ENCODE measurements at places on chromosomes 7 and 10.

DNA sequence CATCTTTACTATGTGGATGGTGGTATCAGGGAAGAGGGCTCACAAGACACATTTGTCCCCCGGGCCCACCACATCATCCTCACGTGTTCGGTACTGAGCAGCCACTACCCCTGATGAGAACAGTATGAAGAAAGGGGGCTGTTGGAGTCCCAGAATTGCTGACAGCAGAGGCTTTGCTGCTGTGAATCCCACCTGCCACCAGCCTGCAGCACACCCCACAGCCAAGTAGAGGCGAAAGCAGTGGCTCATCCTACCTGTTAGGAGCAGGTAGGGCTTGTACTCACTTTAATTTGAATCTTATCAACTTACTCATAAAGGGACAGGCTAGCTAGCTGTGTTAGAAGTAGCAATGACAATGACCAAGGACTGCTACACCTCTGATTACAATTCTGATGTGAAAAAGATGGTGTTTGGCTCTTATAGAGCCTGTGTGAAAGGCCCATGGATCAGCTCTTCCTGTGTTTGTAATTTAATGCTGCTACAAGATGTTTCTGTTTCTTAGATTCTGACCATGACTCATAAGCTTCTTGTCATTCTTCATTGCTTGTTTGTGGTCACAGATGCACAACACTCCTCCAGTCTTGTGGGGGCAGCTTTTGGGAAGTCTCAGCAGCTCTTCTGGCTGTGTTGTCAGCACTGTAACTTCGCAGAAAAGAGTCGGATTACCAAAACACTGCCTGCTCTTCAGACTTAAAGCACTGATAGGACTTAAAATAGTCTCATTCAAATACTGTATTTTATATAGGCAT is 9.1 kb upstream of the CSGALNACT2 start:
- DNase-seq = no peak

DNA sequence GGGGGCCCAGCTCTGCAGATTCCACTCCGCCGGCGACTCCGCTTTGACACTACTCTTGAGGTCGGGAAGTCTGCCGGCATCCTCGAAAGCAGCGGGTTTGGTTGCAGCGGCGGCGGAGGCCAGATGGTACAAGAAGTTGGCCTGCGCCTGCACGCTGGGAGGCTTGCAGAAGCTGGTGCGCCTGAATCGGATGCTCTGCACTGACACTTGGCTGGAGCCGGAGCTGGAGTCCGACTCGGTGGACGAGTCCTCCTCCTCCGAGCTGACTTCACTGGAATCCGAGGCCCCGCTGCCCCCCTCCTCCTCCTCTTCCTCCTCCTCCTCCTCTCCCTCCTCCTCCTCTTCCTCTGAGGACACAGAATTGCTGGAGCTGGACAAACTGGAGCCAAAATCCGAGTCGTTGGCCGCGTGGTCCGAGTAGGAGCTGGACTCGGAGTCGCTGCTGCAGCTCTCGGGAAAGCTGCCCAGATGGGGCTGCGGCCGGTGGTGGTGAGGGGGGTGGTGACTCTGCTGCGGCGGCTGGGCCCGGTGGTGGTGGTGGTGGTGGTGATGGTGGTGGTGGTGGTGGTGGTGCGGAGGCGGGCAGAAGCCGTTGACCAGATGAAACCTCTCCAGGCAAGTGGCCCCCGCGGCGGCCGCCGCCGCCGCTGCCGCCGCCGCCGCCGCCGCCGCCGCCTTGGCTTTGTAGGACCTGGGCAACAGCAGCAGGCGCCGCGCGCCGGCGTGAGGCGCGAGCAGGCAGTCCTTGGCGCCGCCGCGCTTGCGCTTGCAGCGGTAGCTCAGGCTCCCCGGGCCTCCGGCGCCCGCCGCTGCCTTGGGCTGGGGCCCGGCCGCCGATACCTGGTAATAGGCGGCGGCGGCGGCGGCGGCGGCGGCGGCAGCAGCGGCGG is 9.0 kb downstream of the SKIDA1 start:
- peak; percentile 78 for DNase-seq

GRCh38 chr10:34504534-34504933 is 310.6 kb downstream of the PARD3 start:
- no peak for DNase-seq

DNA sequence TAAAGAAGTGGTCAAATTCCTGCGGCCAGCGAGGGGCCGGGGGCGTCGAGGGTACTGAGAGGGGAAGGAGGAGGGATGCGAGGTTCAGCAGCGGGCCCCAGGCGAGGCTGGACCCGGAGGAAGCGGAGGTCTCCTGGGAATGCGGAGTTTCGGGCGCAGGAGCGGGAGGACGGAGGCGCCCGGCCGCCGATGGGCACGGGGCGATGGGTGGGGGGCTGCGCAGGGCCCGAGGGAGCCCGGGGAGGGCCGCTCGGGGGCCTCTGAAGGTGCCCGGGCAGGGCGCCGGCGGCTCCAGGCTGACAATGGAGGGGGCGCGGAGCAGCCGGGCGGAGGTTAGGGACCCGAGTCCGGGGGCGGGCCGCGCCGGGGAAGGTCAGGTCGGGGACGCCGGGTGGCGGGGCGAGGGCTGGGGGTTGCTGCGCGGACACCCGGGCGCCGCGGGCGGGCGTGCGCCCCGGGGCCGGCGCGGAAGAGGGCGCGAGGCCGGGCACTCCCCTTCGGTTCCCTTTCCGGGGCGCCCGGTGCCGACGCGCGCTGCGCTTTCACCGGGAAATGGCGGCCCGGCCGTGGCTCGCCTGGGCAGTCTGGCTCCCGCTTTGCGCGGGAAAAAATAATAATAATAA is 683 bp downstream of the MACROH2A2 start:
- no peak for DNase-seq

- DNase-seq = no peak
These were observed 109.8 kb upstream of the TARP start for GRCh38 chr7:38383281-38383680.

DNA sequence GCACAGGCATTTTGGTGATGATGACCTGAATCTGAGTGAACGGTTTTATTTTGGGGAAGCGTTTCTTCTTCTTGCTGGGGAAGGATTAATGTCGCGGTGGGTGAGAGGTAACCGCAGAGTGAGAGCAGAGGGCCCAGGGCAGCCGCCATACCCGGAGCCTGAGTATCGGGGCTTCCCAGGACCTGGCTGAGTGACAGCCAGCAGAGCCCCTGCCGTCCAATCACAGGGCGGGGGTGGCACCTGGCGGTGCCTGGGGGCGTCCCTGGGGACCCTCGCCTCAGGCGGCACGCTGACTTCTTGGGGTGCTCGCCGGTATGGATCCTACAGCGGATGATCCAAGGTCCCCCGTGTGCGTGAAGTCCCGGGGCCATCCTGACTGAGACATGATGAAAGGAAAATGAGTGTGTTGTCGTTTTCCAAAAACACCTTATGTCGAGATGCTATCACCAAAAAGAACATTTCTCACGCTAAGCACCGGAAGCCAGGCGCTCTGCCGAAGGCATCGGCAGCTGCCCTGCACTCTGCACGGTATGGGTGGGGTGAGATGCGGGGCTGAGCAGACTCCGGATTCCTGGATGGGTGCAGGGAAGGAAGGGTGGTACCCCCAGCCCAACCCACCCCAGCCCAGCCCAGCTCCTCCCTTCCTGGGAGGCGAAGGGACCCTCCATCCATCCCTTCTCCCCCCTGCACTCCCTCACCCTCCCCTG is 227.9 kb upstream of the SHH start:
- DNase-seq = no peak

DNA sequence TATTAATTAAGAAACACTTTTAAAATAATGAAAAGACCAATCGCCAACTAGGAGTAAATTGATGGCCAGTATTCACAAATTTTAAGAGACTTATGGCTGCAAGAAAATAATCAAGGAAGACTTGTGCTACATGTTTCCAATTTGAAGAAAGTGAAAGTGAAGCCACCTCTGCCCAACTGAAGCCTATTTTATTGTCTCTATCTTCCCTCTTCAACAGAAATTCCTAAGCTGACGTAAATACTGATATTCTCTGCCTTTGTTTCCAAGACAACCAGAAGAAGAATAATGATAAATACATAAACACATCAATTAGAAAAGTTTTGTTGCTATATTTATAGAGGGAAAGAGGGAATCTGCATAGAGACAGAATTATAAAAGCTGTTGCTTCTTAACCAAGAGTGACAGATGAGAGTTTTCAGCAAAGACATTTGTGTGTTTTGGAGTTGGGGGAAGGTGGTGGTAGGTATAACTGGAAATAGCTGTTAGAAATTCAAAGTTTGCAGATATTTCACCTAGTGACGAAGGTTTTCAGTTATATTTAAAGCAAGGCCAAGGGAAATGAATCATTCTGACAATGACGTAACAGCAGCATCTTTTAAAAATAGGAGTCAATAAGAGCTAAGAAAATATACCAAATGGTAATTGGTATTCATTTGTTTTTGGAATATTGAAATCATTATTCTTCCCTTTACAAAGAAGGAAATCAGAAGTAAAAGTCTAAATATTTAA is 576.6 kb upstream of the SORCS1 start:
- DNase-seq = no peak

- DNase-seq = no peak
These were observed 171.9 kb upstream of the TEX47 start for GRCh38 chr7:88967432-88967831.

- no peak for DNase-seq
These were observed 63.8 kb upstream of the SMNDC1 start for GRCh38 chr10:110368556-110368955.
